Activated T-helper 17 cell treated with anti-CD3 and anti-CD28 coated beads, Interleukin-2, amount 50 U/mL, for 72 hours (primary cell): ENCODE measurements at places on chromosomes 5 and 9.
A peak's percentile ranks its signal among the peaks of the same experiment; 100 is the strongest.

DNA sequence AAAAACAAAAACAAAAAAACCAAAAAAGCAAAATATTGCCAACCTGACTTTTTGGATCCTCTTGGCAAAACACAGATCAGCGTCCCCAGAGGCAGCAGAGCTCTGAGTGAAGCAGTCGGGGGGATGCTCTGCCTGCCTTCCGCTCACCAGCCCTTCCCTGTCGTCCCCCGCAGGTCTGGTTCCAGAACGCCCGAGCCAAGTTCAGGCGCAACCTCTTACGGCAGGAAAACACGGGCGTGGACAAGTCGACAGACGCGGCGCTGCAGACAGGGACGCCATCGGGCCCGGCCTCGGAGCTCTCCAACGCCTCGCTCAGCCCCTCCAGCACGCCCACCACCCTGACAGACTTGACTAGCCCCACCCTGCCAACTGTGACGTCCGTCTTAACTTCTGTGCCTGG, 20.7 kb downstream of the LHX2 start:
- ATAC-seq, result no peak

- ATAC-seq, result no peak
Observed at GRCh38 chr9:933356-933755, 43.1 kb upstream of the DMRT3 start.

DNA sequence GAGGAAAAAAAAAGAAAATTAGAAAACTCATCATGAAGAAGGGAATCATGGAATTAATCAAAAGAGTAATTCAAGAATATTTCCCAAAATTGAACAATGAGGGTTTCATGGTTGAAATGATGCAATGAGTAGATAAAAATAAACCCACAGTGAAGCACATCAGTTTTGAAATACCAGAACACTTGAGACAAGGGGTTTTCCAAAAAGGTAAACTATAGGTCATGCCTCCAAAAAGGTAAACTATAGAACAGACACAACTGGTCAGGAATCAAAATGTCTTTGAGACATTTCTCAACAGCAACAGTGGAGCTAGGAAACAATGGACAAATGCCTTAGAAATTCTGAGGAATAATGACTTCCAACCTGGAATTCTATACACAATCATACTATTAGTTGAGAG, 60.2 kb upstream of the PCSK5 start:
- no peak for ATAC-seq

- peak; percentile 95 for ATAC-seq
Observed at GRCh38 chr5:179914032-179914755, 6.5 kb upstream of the TBC1D9B start.

DNA sequence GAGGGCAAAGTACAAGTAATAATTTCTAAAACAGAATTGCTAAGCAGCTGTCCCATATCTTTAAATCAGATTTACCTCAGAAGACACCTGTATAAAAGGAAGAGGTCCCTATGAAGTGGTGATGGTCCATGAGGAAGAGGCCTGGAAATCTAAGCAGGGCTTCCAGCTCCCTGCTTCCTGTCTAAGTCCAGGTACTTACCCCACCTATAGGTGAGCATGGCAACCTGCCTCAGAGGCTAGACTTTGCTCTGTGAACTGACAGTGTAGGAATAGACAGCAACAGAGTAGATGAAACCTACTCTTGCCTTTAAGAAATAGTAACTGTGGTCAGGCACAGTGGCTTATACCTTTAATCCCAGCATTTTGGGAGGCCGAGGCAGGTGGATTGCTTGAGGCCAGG, 55.8 kb upstream of the ARRDC3 start:
- ATAC-seq, result no peak

DNA sequence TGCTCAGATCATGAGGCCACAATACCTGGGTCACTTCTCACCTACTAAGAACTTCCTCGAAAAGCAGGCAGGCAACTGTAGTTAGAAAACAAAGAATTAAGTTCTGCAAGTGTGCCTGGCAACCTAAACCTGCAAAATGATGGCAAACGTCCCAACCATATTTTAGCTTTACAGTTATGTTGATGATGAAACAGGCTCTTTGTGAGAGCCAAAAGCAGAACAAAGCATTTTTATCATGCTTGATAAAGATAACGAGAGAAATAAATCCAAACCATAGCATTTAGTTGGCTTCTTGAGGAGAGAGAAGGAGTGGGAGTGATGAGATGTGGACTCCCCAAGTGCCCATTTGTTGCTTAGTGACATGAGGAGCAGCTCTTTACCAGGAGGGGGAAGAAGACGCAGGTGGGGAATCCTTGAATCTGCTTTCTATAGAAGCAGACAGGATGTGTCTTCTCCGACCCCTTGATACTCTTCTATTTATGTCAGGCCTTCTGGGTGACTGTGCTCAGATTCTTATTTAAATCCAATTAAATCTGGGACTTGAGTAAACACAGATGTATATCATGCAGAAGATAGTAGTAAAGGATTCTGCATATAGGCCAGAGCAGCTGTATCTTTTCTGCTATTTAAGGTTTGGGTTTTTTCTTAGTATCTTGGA, 221.2 kb downstream of the TMEM167A start:
- no peak for ATAC-seq

GRCh38 chr9:130186839-130187522, 14.8 kb downstream of the NCS1 start:
- peak; percentile 53 for ATAC-seq

GRCh38 chr5:25950681-25951080, 1087.7 kb downstream of the CDH9 start:
- no peak for ATAC-seq

GRCh38 chr5:174166231-174167079, 120.9 kb downstream of the NSG2 start:
- no peak for ATAC-seq

- no peak for ATAC-seq
Observed at GRCh38 chr9:129775448-129775798, 22.6 kb upstream of the PTGES start.

- no peak for ATAC-seq
Observed at GRCh38 chr9:32554107-32554506, 1.7 kb upstream of the TOPORS start.

DNA sequence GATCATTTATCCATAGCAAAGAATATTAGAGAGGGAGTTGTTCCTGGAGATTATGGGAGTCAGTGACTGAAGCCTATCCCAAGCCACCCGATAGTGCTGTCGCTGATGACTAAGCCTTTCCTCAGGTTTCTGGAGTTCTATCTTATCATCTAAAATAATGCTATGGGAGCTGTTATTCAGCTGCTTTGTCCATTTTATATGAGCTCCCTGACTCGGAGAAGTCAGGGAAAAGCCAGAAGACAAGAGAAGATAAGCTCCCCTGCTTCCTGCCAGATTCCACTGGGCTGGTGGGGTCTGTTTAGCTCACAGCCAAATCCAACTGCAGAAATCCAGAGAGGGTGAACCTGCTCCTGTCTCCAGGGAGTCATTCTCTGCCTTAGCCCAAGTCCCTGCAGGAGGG, 148.2 kb downstream of the DROSHA start:
- ATAC-seq, result no peak

GRCh38 chr5:93371893-93372292, 209.1 kb downstream of the NR2F1-AS1 start:
- ATAC-seq, result no peak

DNA sequence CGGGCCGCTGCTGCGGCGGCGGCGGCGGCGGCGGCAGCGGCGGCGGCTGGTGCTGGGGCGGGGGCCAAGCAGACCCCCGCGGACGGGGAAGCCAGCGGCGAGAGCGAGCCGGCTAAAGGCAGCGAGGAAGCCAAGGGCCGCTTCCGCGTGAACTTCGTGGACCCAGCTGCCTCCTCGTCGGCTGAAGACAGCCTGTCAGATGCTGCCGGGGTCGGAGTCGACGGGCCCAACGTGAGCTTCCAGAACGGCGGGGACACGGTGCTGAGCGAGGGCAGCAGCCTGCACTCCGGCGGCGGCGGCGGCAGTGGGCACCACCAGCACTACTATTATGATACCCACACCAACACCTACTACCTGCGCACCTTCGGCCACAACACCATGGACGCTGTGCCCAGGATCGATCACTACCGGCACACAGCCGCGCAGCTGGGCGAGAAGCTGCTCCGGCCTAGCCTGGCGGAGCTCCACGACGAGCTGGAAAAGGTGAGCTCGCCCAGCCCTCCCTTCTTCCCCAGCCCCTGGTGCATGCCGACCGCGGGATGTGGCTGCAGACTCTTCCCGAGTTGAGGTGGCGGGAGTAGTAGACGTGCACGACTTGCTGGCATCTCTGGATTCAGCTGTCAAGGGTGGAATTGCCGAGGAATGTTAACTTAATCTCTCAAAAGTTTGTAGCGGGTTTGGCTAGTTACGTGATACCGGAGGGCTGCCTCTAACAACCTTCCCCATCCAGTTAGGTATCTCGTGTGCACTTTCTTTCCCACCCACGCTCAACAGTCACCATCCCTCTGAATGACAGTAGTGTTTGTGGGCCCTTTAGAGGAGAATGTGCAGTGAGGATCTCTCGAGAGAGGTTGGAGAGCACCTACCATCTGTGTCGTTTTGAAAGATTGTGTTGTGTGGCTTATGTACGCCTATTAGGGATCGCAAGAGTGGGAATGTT, 932 bp downstream of the SLC12A2 start:
- peak; percentile 50 for ATAC-seq

DNA sequence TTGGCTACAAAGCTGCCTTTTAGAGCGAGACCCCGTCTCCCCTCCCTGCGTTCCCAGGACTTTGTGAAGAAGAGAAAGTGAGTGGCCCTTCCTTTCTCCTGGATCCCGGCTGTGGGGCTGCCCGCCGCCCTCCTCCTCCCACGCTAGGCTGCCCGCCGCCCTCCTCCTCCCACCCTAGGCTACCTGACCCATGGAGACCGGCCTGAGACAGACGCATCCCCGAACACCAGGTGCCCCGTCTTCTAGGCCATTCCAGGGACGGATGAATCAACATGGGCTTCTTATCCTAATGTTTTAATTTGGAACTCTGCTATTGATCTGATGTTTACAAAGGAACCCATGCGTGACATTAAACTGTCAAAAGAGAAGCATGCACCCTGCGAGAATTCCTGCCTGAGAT, 117.3 kb upstream of the LPCAT1 start:
- ATAC-seq, result no peak

- no peak for ATAC-seq
Observed at GRCh38 chr9:131082774-131083512, 13.4 kb upstream of the AIF1L start.

GRCh38 chr5:10934783-10935355, 173.8 kb upstream of the DAP start:
- no peak for ATAC-seq

GRCh38 chr5:172506921-172507320, 52.6 kb upstream of the SH3PXD2B start:
- ATAC-seq, result no peak

DNA sequence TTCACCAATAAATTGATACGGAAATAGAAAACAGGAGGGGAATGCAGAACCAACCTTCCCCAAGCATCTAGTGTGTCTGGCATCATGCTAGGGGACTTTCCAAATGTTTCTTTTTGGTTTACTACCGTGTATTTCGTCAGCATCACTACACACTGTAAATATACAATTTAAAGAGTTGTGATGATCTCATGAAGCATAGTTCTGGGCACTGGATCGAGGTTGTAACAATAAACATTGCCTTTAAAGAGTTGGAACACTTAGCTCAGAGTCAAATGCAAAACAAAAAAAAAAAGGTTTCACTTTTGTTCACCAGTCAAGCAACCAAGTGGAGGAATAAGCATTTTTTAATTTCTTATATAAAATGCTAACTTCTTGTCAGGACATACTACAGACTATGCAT, 2.9 kb upstream of the SCAI start:
- no peak for ATAC-seq

DNA sequence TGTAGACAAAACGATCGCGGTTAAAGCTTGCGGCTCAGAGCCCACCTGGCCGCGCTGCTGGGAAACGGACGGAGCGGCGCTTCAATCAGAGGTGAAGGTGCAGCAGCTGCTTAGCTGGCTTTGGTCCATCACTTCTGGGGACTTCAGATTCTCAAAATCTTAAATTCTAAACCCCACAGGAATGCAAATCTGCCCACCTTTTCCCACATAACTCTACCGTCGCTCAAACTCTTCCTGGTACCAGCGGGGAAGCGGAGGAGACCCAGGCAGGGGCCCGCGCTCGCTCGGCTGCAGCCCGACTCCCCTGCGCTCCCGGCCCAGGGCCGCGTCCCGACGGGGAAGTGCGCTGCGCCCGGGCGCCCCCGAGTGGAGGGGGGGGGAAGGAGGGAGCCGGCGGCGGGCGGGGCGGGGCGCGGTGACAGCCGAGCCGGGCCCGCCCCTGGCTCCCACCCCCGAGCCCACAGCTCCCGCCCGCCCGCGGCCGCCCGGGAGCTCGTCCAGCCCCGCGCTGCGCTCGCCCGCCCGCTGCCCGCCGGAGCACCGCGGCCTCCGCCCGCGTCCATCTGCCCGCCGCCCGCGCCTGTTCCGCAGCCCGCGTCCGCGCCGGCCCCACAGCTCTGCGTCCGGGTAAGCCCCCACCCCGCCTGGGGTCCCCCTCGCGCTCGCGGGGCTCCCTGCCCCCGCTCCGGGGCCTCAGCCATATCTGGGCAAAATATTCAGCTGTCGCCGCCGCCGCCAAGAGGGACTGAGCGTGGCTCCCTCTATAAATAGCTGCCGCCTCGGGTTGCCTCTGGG, at the start of gene TMOD1:
Gene TMOD1, plus strand, starts transcription at position 490 of the 795 bp plus-strand sequence. CDS start 22,523 bp downstream, outside the sequence.
- ATAC-seq, result peak; percentile 73

GRCh38 chr5:9479361-9479760, 66.5 kb downstream of the SEMA5A start:
- ATAC-seq, result no peak

DNA sequence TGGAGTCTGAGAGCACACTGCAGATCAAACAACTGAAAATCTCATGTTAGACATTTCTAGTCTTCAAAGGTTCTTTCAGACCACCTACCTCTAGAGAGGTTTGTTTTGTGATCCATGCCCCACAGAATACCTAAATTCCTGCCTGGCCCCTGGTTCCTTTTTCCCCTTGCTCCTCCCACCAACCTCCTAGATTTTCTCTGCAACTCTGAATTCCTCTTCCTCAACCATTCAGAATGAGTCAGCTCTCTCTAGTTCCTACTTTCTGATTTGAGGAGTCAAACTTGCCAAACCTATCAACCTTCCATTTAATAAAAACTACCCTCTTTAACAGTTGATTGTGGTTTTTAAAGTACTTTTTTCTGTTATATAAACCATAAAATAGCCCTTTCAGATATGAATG, 83.2 kb upstream of the ZNF462 start:
- ATAC-seq, result no peak

DNA sequence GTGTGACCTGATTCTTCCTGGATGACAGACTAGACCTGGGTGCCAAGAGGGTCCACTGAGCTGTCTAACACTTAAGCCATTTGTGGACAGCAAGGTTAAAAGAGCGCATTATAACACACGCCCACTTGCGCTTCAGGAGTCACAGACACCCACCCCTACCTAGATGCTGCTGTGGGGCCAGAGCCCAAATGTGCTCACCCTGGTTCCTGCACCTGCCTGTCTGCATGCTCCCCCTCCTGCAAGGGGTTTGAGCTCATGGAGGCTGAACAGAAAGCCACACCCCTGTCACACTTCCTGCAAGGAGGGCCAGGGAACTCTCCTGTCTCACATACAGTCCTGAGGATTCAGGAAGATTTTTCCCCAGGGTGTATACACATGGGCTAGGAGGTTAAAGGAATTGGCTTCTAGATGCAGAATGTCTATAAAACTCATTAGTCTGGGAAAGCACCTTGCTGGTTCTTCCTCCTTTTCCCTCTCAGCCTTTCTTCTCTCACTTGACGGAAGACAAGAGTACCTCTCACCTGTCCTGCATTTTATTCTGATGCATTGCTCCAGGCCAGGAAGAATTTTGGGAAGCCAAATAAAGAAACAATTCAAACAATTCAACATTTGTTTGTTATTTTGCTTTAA, 87.4 kb upstream of the LHFPL2 start:
- no peak for ATAC-seq
